ENCODE measurements at places on chromosomes 1 and 21. TPM values are rescaled to one million over a fixed set of nuclear protein-coding genes. Genes with fewer than 3 reads are reported as not detected.

The TSSK3 gene
- total RNA-seq, result 3.7 TPM

The SH2D5 gene
- total RNA-seq, result 7.2 TPM

The RBM11 gene
- 1.6 TPM for total RNA-seq

The FCRLA gene
- 0.75 TPM for total RNA-seq

The OPRD1 gene
- total RNA-seq, result 0.17 TPM

GRCh38 chr21:28339403-28339802 lies 653.3 kb downstream of the LTN1 start:
- H3K27ac ChIP-seq, result no peak overlapping the region
- no peak overlapping the region for H3K4me3 ChIP-seq
- no peaks in the 10 kb centered on the region for H3K27me3 ChIP-seq

DNA sequence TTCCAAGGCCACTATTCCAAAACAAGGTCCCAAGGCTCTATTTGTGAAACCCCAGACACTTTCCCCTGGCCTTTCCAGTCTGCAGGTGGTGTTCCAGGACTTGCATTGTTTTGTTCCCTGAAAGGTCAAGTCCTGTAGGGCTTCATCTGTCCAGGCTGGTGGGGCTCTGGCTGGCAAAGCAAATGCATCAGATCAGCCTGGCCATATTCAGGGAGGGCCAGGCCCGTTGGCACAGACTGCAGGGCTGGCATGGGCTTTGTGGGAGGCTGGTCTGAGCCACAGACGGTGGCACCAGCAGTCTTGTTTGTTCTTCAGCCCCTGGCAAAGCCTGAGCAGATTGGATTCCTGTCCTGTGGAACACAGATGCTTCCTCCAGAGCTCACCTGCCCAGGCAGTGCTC lies 93.0 kb downstream of the SPATA46 start:
- peaks cover 19% of the 10 kb centered on the region for H3K4me1 ChIP-seq
- H3K36me3 ChIP-seq, result no peaks in the 10 kb centered on the region
- no peak overlapping the region for H3K4me3 ChIP-seq

DNA sequence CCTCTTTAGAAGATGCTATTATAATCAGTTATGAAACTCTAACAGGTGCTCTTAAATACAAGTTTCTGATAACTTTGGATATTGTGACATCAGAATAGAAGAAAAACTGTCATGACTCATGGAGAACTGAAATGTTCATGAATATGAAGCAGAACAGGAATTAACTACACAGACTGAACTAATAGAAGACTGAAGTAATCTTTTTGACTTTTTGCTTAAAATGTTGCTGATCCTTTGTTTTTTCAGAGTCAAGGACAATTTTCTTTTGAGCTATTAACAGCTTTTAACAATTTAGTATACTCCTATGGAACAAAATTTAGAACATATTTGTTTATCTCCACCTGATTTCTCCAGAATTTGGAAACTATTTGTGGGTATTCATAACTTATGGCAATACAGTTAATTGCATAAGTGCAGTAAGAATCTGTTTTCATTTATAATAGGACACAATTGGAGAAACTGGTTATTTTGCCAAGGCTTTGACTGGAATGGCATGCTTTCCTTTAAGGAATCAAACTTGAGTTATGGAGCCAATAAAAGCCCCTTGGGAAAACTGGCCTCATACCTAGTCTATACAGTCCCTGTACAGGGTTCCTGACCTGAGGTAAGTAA lies 18.7 kb upstream of the PLA2G5 start:
- no peaks in the 10 kb centered on the region for H3K4me1 ChIP-seq
- no peak for DNase-seq
- no peak overlapping the region for H3K27ac ChIP-seq

DNA sequence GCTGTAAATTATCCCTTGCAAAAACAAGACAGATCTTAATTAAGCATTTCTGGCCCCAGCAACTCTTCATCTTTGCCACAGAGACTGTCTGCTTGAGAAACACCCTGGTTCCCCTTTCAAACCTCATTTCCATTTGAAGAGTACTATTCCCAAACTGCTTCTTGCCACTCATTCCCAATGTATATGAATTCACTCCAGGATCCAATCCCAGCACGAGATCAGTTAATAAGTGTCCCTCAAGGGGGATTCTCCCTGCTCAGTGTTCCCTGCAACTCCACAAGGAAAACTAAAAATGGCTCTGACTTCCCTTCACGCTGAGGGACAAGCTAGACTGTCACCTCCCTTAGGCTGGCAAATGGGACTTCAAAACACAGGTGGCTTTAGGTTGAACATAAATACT lies 173.2 kb downstream of the SIPA1L2 start:
- H3K27ac ChIP-seq, result no peak overlapping the region
- H3K27me3 ChIP-seq, result no peaks in the 10 kb centered on the region
- no peak for DNase-seq
- peaks cover 18% of the 10 kb centered on the region for H3K36me3 ChIP-seq

- no peak overlapping the region for H3K4me3 ChIP-seq
- H3K27me3 ChIP-seq, result no peaks in the 10 kb centered on the region
- DNase-seq, result no peak
- H3K27ac ChIP-seq, result no peak overlapping the region
- H3K4me1 ChIP-seq, result peaks cover 40% of the 10 kb centered on the region
- H3K36me3 ChIP-seq, result peaks cover 9% of the 10 kb centered on the region
Observed at GRCh38 chr1:12372180-12372579, 142.3 kb downstream of the VPS13D start.

- no peak overlapping the region for H3K27ac ChIP-seq
- H3K4me1 ChIP-seq, result peaks cover 13% of the 10 kb centered on the region
- H3K36me3 ChIP-seq, result no peaks in the 10 kb centered on the region
- no peaks in the 10 kb centered on the region for H3K27me3 ChIP-seq
- no peak overlapping the region for H3K4me3 ChIP-seq
Observed at GRCh38 chr1:55386456-55386855, 171.3 kb upstream of the USP24 start.

GRCh38 chr1:216310776-216311175 lies 112.5 kb downstream of the USH2A start:
- DNase-seq, result no peak
- H3K36me3 ChIP-seq, result no peaks in the 10 kb centered on the region
- H3K27ac ChIP-seq, result no peak overlapping the region
- no peaks in the 10 kb centered on the region for H3K4me1 ChIP-seq

All from esophagus muscularis mucosa (tissue), 4 donors.